ENCODE measurements at places on chromosomes 5 and 9. TPM values are rescaled to one million over a fixed set of nuclear protein-coding genes. Genes with fewer than 3 reads are reported as not detected.

SH3RF2 gene
- total RNA-seq, result 1.1 TPM

PCA3 gene
- total RNA-seq, result not detected

SLC4A9 gene
- not detected for total RNA-seq

TAF1L gene
- not detected for total RNA-seq

SNCAIP gene
- 22.5 TPM for total RNA-seq

TMEM215 gene
- total RNA-seq, result not detected

FBP2 gene
- not detected for total RNA-seq

KLF9 gene
- total RNA-seq, result 11.4 TPM

PCDHB3 gene
- under 0.01 TPM for total RNA-seq

RAI14 gene
- total RNA-seq, result 361 TPM

C5orf24 gene
- total RNA-seq, result 29.8 TPM

CA9 gene
- 0.56 TPM for total RNA-seq

PAIP1 gene
- 101 TPM for total RNA-seq

CCDC192 gene
- total RNA-seq, result not detected

UBE2QL1 gene
- not detected for total RNA-seq

F2R gene
- total RNA-seq, result 85.7 TPM

FOXD4L4 gene
- total RNA-seq, result under 0.01 TPM

FOXD4L6 gene
- total RNA-seq, result not detected

GFI1B gene
- total RNA-seq, result not detected

All from IMR-90 (cell line).